T-helper 17 cell (primary cell): ENCODE measurements at places on chromosomes 5 and 9.

- peak; percentile 42 for DNase-seq
Observed at GRCh38 chr9:129895376-129896268, 60.4 kb downstream of the USP20 start.

DNA sequence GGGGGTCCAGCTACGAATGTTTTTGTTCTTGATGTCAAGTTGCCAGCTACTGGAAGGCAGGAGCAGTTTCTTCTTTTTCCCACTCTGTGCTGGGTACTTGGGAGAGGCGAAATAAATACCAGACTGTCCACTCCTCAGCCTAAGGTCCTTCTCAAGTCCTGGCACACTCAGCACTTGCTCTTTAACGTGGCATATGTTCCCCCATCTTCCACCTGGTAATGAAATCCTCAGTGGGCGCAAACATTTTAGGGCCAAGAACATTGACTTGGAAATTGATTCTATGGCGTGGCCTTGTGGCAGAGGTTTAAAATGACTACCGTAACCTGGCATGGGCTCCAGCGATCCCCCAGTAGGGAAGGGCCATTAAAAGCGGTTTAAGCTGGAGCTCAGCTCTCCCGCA lies 51.1 kb upstream of the UBTD2 start:
- no peak for DNase-seq

GRCh38 chr5:89246252-89246651 lies 363.3 kb upstream of the MEF2C start:
- DNase-seq, result no peak

DNA sequence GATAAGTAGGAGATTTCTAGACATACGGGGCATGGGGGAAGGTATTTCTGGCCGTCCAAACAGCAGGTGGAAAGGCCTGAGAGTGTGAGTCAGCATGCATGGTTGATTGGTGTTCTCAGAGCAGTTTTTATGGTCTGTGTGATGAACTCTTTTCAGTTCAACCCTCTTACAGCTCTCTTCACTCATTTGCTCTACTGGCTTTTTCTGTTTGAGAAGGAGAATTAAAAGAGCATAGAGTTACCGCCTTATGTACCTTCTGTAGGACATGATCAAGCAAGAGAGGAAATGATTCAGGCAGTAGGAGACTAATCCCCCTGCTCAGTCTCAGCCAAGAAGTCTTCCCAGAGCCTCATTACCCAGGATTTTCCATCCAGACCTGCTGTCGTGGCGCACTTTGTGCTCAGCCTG lies 92.4 kb downstream of the PRDM6 start:
- no peak for DNase-seq

GRCh38 chr9:16028548-16028947 lies 475.7 kb downstream of the CCDC171 start:
- no peak for DNase-seq

DNA sequence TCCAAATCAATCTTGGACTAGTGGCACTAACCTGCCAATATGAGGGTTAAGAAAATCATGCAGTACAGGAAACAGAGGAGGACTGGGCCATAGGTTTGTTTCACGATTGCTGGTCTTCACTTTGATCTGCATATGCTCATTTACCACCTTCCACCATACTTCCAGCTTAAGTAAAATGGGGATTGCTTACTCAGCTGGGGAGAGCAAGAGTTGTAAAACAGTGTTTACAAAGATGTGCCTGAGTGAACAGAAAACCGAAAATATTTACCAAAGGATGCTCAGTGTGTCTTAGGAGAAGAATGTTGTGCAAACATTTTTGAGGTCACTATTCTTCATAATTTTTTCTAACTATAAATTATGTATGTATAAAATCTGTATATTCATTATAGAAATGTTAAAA lies 65.1 kb upstream of the DNAH5 start:
- DNase-seq, result no peak

GRCh38 chr5:144971108-144971850 lies 800.6 kb downstream of the KCTD16 start:
- no peak for DNase-seq

DNA sequence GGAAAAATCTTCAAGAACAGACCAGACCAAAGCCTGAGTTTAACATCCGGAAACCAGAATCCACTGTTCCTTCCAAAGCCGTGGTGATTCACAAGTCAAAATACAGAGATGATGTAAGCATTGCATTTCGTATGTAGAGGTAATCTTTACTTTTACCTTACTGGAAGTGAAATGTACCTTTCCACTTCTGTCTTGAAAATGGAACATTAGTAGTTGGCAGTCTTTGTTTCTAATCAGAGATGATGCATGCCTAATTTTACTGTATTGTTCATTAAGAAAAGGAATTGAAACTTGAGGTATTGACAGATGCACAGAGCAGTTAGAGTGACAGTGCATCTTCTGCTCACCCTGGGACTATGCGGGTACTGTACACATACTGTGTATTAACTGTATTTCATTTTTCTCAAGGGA lies 34.6 kb downstream of the HABP4 start:
- no peak for DNase-seq

DNA sequence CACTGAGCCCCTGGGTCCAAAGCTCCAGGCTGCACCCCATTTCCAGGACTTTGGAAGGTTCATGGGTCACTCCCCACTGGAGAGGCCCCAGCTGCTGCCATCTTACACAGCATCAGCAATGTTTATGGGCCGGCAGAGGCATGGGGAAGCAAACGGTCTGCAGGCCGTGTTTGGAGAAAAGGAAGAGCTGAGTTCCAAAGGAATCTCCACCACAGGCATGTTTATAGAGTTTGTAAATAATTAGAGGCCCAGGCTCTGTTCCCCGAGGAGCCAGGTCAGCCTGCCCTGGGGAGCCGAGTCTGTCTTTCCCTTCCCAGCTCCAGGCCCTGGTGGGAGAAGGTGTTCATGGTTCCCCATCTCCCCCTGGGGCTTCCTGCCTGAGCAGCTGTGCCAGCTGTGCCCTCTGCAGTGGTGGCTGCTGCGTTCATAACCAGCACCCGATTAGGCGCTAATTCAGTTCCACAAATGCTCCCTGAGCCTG lies 64.8 kb downstream of the COL27A1 start:
- DNase-seq, result no peak

DNA sequence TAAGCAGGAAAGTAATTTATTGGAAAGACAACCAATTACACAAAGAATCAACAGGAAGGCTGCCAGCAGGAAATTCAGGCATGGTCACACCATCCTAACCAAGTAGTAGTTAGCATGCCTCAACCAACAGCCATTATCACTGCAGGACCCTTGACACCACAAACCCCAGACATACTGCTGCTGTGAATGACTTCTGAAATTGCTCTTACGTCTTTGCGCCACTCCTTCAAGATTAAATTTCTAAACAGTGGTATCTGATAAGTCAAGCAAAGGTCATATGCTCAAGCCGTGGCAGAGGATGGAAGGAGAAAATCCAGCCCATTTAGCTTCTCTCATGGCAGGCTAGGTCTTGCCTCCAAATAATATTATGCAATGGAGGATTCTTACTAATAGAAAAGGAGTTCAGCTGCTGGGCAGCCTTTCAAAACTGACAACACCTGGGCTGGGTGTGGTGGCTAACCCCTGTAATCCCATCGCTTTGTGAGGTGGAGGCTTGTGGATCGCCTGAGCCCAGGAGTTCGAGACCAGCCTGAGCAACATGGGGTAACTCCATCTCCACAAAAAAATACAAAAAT lies 5.0 kb upstream of the PTGER4 start:
- DNase-seq, result no peak

GRCh38 chr9:127047971-127048370 lies 74.5 kb downstream of the ANGPTL2 start:
- DNase-seq, result no peak

DNA sequence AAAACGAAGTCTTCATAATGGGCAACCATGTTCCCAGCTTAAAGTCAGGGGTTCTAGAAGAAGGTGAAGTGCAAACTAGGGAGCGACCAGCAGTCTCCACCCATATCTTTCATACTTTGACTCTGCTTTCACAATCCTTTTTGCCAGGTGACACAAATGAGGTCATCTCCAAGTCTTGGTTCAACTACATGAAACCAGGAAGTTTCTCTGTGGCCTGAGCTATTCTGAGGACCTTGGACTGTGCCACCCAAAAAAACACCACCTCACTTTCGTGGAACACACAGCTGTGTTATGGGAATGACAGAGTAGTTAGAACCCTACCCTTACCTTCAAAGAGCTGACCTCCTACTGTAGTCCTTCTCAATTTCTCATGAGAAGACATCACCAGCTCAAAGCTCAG lies 309.2 kb downstream of the AGTPBP1 start:
- no peak for DNase-seq

DNA sequence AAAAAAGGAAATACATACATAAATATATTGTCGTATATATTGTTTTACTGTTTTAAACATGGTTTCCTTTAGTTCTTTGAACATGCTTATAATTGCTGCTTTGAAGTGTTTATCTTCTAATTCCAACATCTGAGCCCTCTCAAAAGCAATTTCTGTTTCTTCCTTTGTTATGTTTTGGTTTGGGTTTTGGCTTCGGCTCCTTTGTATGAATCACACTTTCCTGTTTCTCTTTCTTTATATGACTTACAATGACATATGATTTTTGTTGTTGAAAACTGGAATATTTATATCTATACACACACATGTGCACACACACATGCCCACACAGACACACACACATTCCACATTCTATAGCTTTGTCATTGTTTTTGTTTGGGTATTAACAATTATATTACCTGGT lies 1206.7 kb downstream of the CDH12 start:
- no peak for DNase-seq

DNA sequence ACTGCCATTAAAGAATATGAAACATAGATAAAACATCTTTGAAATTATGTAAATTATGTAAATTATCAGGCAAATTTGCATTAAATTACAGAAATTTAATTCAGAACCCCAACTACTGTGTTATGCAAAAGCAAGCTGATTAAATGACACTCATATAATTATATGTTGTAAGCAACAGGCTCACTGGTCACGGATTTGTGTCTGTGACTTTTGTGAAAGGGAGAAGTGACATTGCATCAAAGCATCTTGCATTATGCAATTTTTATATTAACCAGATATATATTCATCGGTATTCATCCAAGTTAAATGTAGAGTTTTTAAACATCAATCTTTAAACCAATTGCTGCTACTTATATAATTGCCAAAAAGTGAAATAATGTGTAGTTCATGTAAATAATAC lies 13.0 kb upstream of the GLIPR2 start:
- no peak for DNase-seq

- no peak for DNase-seq
Observed at GRCh38 chr5:137486707-137487106, 12.4 kb downstream of the SPOCK1 start.

- no peak for DNase-seq
Observed at GRCh38 chr5:74433896-74434829, 206.4 kb downstream of the ENC1 start.

- no peak for DNase-seq
Observed at GRCh38 chr9:121889990-121890563, 203.0 kb downstream of the TTLL11 start.

- no peak for DNase-seq
Observed at GRCh38 chr5:89232139-89232603, 349.2 kb upstream of the MEF2C start.

- no peak for DNase-seq
Observed at GRCh38 chr9:27489087-27489876, 34.8 kb upstream of the IFNK start.

GRCh38 chr5:111165058-111165457 lies 59.1 kb upstream of the CAMK4 start:
- DNase-seq, result no peak

DNA sequence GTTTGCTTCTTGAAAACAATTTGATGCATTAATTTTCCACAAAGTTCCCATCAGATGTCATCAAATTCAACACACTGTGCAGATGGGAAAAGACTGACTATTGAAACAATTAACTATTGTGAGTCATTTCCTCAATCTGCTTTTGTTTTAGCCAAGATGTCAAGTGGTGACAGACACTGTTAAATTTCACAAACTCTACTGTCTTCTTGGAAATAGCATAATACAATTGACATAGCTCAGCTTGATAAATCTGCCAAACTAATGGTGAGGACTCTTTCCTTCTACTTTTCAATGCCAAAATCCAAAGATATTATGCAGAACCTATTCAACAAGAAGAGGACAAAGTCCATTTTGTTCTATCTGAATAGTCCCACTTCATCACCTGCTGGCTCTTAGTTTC lies 242.3 kb downstream of the CAAP1 start:
- no peak for DNase-seq

- DNase-seq, result no peak
Observed at GRCh38 chr5:84384604-84385575, at the start of gene EDIL3. EDIL3 (minus strand) TSS chr5:84384880; CDS start chr5:84384374, 506 bp downstream.

- no peak for DNase-seq
Observed at GRCh38 chr9:6498982-6499381, 86.0 kb downstream of the UHRF2 start.

- DNase-seq, result no peak
Observed at GRCh38 chr9:110208031-110208430, at the start of gene C9orf152. C9orf152 (minus strand) TSS chr9:110208159; CDS start chr9:110207579, 580 bp downstream.

DNA sequence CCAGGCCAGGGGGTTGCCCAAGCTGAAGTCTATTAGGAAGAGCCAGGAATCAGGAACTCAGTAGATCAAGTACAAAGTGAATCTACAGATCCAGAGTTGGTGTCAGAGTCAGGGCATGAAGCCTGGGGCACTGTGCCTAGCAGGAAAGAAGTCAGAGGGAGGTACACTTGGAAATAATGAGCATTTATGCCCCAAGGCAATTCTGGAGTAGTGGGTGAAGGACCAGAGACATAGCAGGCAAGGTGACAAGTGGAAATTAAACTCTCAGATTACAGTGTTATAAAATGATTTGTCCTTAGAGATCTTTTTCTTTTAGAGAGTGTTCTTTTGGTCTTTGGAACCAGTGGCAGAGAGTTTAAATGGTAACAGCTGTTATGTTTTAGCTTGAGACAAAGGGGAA lies 138.0 kb downstream of the ADAMTSL1 start:
- no peak for DNase-seq

GRCh38 chr5:118295045-118295444 lies 693.3 kb downstream of the DTWD2 start:
- DNase-seq, result no peak

- no peak for DNase-seq
Observed at GRCh38 chr5:92429646-92430045, 1046.5 kb upstream of the ARRDC3 start.

DNA sequence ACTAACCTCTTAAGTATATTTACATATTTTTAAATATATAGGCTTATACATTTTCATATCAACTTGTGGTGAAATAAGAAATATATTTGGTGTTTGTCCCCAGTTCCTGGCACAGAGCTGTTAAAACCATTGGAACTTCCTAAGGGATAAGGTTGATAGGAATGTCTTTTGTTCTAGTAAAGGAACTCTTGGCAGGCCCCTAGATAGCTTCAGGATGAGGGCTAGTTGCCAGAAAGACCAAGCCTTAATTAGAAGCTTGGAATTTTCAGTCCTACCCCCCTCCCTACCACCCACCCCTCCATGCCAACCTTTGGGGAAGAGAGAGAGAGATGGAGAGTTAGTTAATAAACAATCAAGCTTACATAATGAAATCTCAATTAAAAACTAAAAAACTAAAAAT lies 638.6 kb upstream of the ACO1 start:
- DNase-seq, result no peak

GRCh38 chr5:176985516-176985915 lies 21.1 kb downstream of the UIMC1 start:
- DNase-seq, result peak; percentile 18

DNA sequence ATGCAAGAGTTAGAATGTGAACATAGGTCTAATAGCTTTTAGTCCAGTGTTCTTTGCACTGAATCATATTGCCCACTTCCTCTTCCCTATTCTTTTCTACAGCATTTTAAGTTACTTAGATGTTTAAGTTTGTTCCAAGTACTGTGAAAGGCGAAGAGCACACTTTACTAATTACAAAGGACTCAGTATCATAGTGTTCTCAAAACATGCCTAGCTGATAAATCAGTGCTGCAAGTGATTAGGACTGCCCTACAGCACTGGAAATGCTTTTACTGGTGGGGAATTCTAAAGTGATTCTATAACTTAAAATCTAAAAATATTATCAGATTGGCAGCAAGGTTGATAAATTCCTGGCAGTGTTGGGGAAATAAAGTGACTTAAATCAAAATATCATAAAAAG lies 177.9 kb upstream of the KCNN2 start:
- DNase-seq, result no peak
